ENCODE measurements at places on chromosomes 2 and 18. TPM values are rescaled to one million over a fixed set of nuclear protein-coding genes. Genes with fewer than 3 reads are reported as not detected.

DNA sequence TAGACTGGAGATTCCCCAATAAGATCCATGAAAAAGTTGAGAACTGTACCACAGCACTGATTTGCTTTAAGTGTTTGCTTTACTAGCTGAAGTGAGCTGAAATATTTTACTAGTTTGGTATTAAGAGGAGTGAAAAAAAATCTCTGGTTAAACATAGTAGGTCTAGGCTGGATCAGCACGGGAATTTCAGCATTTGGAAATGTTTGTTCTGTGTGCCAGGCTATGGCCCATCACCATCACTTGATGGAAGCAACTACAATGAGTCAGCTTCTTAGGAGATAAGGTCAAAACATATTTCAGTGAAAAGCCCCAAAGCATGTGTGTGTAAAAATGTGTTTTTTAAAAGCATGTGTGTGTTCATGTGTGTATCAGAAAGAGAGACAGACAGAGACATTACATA, 131.4 kb upstream of the DNMT3A start:
- no peaks in the 10 kb centered on the region for H3K36me3 ChIP-seq
- no peak for DNase-seq
- H3K4me3 ChIP-seq, result no peak overlapping the region
- H3K4me1 ChIP-seq, result no peaks in the 10 kb centered on the region

- H3K4me3 ChIP-seq, result no peak overlapping the region
- DNase-seq, result peak; percentile 17
- H3K36me3 ChIP-seq, result no peaks in the 10 kb centered on the region
- no peaks in the 10 kb centered on the region for H3K27me3 ChIP-seq
- no peaks in the 10 kb centered on the region for H3K4me1 ChIP-seq
Observed at GRCh38 chr2:151056870-151057269, 204.8 kb downstream of the RBM43 start.

GRCh38 chr2:231038483-231039293, 1.4 kb downstream of the C2orf72 start:
- no peak overlapping the region for H3K27ac ChIP-seq
- peaks cover 56% of the 10 kb centered on the region for H3K27me3 ChIP-seq
- no peak overlapping the region for H3K4me3 ChIP-seq
- no peaks in the 10 kb centered on the region for H3K36me3 ChIP-seq
- no peaks in the 10 kb centered on the region for H3K4me1 ChIP-seq

DNA sequence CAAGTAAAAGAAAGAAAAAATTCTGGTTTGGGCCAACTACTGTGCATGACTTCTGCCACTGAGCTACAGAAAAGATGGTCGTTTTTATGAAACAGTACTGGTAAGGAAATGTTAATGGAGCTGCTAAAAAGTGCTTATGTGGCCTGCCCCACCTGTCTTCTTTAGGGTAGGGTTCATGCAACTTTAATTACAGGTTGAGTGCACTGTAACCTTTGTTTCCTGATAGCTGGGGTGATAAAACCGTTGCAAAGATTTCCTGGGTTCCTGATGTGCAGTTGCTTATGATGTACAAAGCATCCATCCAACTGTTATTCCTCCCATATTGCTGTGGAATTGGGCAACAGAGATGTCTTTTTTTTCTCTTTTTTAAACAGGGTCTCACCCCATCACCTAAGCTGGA, 34.3 kb upstream of the PUM2 start:
- no peaks in the 10 kb centered on the region for H3K4me1 ChIP-seq
- H3K27me3 ChIP-seq, result no peaks in the 10 kb centered on the region
- no peak for DNase-seq
- no peak overlapping the region for H3K27ac ChIP-seq

Gene CRYGD
- not detected for polyA plus RNA-seq

Gene C2orf81
- 1.7 TPM for polyA plus RNA-seq

Gene NOL4
- not detected for polyA plus RNA-seq

DNA sequence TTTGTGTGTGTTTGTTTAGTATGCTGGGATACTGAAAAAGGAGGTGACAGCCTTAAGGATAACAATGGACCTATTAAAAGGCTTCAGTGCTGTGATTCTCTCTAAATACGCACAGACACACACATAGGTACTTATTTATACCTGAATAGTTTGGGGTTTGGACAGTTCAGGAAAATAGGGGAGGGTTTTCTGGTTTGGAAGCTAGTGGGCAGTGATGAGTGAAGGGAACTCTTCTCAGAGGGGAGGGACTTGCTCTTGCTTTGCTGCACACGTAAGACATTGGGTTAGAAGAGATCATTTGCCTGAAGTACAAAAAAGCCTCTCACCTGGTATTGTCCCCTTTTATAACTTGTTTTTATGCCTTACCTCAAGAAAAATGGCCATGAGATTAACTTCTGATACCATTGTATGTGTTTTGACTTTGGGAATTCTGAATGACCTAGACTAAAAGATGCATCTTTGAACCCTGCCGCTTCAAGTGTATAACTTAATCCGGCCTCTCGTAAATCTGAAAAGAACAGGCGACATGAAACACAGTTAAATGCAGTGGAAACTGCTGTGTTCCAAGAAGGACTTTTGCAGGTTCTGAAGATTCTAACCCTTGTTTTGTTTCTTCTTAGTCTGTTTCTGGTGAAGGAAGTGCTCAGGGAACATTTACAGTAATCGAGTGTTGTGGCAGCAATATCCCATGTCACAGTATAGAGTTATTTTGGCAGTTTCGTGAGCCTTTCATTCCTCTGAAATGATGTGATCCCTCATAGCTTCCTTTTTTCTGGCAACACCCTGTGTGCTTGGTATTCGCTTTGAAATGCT, 2.5 kb downstream of the CRIM1 start:
- peaks cover 51% of the 10 kb centered on the region for H3K27me3 ChIP-seq
- no peak for DNase-seq
- no peak overlapping the region for H3K4me3 ChIP-seq
- H3K4me1 ChIP-seq, result peaks cover 33% of the 10 kb centered on the region
- no peaks in the 10 kb centered on the region for H3K36me3 ChIP-seq

Gene CHAC2
- 0.40 TPM for polyA plus RNA-seq

DNA sequence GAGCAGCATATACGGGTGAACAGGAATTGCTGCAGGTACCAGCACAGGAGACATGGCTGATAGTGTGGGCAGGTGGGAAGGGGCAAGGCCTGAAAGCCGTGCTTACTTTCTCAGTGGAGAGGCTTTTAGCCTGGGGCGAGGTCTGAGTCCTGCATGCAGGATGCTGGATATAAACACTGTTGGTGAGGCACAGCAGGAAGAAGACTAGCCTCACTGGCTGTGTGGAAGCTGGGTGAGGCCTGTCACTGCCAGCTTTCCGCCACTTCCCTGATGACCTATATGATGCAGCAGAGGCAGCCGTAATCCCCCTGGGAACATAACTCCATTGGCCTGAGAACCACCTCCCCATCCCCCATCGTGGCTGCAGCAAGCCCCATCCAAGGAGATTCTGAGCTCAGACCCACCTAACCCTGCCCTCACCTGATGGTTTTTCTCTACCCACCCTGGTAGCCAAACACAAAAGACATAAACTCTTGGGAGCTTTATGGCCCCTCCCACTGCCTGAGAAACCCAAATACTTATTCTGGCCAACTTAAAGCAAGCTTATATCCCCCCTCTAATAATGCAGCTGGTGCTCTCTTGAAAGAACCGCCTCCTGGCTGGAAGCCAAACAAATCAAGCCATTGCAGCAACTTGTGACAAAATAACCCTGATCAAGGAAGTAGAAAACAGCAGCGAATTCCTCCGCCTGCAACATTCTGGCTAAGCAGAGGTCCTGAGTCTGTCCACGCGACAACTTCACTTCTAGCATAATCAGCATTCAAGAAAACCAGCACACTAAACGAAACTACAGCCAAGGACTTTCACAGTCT, 54.6 kb upstream of the DSC1 start:
- H3K36me3 ChIP-seq, result no peaks in the 10 kb centered on the region
- H3K4me3 ChIP-seq, result no peak overlapping the region
- H3K27me3 ChIP-seq, result no peaks in the 10 kb centered on the region
- no peak overlapping the region for H3K27ac ChIP-seq
- no peaks in the 10 kb centered on the region for H3K4me1 ChIP-seq

Gene GALNT13
- polyA plus RNA-seq, result not detected

GRCh38 chr2:2061091-2061696, 269.9 kb downstream of the MYT1L start:
- DNase-seq, result no peak
- H3K4me3 ChIP-seq, result no peak overlapping the region
- no peaks in the 10 kb centered on the region for H3K36me3 ChIP-seq
- no peaks in the 10 kb centered on the region for H3K27me3 ChIP-seq
- peaks cover 8% of the 10 kb centered on the region for H3K4me1 ChIP-seq

GRCh38 chr2:69505710-69506109, 68.5 kb upstream of the NFU1 start:
- H3K4me3 ChIP-seq, result no peak overlapping the region
- H3K27me3 ChIP-seq, result no peaks in the 10 kb centered on the region
- peaks cover 53% of the 10 kb centered on the region for H3K4me1 ChIP-seq
- peak overlapping the region; percentile 78 for H3K27ac ChIP-seq
- peaks cover 38% of the 10 kb centered on the region for H3K36me3 ChIP-seq

GRCh38 chr18:40006634-40007033, 1948.4 kb upstream of the PIK3C3 start:
- no peak for DNase-seq
- no peaks in the 10 kb centered on the region for H3K4me1 ChIP-seq
- H3K4me3 ChIP-seq, result no peak overlapping the region

- no peak overlapping the region for H3K4me3 ChIP-seq
- H3K27me3 ChIP-seq, result no peaks in the 10 kb centered on the region
- DNase-seq, result no peak
- no peaks in the 10 kb centered on the region for H3K36me3 ChIP-seq
Observed at GRCh38 chr18:79518683-79519128, 123.0 kb downstream of the NFATC1 start.

DNA sequence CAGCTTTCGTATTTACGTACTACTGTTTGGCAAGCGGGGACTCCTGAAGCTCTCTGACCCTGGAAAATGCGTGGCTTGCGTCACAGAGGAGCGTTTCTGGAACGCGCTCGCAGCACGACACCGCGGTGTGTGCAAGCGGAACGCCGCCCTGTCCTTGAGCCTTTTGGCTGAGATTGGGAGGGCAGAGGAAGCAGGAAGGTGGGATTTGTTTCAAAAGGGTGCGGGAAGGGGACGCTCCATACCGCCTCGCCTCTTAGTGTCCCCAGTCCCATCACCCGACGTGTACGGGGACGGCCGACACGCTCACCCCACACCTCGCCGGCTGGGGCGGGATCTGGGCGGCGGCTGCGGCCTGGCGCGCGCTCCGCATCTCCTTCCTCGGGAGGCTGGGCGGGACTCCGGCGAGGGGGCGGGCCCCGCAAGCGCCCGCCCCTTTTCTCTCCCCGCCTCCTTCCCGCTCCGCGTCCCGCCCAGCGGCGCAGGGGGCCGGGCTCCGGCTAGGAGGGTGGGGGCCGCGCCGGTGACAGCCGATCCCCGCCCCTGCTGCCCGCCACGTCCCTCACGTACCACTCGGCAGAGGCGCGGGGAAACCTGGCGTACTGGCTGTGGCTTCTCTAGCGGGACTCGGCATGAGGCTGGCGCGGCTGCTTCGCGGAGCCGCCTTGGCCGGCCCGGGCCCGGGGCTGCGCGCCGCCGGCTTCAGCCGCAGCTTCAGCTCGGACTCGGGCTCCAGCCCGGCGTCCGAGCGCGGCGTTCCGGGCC, at the start of gene PDK1:
PDK1 (plus strand) TSS at position 569 of the 762 bp plus-strand sequence; CDS start at position 630, 61 bp downstream.
- peaks cover 8% of the 10 kb centered on the region for H3K27me3 ChIP-seq
- H3K27ac ChIP-seq, result peak within 1 kb of the TSS; percentile 84
- no peaks in the 10 kb centered on the region for H3K36me3 ChIP-seq
- H3K4me1 ChIP-seq, result peaks cover 23% of the 10 kb centered on the region
- DNase-seq, result peak; percentile 76

- H3K27ac ChIP-seq, result no peak within 1 kb of the TSS
- peaks cover 62% of the 10 kb centered on the region for H3K27me3 ChIP-seq
- DNase-seq, result peak; percentile 48
- no peaks in the 10 kb centered on the region for H3K36me3 ChIP-seq
Observed at GRCh38 chr2:70767699-70768589, at the start of gene ADD2. ADD2 (minus strand) TSS chr2:70768200; CDS start chr2:70706408, 61,792 bp downstream.

DNA sequence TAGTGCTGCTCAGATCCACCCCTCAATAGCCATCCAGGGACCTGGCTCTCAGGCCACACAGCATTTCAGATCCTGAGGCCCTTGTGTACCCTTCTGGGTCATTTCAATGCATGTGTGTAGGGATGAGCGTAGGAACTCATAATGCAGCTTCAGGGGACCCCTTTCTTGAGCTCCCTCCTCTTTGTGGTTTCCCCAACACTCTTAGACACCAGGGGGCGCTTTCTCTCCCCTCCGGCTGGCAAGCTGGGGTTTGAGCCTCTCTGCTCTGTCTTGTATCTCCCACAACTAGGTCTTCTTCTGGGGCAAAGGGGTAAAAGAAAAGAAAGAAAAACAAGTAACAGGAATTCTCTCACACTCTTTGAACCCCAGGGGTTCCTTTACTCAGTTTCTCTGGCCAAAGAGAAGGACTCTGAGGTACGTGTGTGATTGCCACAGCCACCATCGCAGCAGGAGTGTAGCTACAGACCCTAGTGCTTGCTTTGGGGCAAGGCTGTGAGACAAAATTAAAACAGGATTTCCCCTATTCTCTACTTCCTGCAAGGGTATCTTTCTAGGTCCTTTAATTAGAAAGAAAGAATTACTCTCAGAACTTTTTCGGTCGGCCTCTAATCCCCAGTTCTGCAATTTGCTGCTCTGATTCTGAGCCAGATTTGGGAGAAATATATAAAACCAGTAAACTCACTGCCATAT, 38.0 kb downstream of the CABYR start:
- no peaks in the 10 kb centered on the region for H3K27me3 ChIP-seq
- no peak overlapping the region for H3K4me3 ChIP-seq
- DNase-seq, result peak; percentile 12
- H3K27ac ChIP-seq, result no peak overlapping the region
- H3K36me3 ChIP-seq, result peaks cover 4% of the 10 kb centered on the region

GRCh38 chr2:181674461-181674860, 5.9 kb downstream of the NEUROD1 start:
- H3K27me3 ChIP-seq, result peaks cover 57% of the 10 kb centered on the region
- H3K4me3 ChIP-seq, result no peak overlapping the region
- H3K4me1 ChIP-seq, result peaks cover 5% of the 10 kb centered on the region
- H3K36me3 ChIP-seq, result no peaks in the 10 kb centered on the region

GRCh38 chr2:18630541-18630940, 41.2 kb upstream of the NT5C1B start:
- H3K36me3 ChIP-seq, result no peaks in the 10 kb centered on the region
- H3K4me3 ChIP-seq, result no peak overlapping the region

Data from CD14-positive monocyte (primary cell).